ENCODE measurements at places on chromosomes 12 and 14.

- no peaks in the 10 kb centered on the region for H3K27me3 ChIP-seq
- H3K4me1 ChIP-seq, result no peaks in the 10 kb centered on the region
Measured at GRCh38 chr12:113407931-113408600, 4.4 kb upstream of the SDS start.

DNA sequence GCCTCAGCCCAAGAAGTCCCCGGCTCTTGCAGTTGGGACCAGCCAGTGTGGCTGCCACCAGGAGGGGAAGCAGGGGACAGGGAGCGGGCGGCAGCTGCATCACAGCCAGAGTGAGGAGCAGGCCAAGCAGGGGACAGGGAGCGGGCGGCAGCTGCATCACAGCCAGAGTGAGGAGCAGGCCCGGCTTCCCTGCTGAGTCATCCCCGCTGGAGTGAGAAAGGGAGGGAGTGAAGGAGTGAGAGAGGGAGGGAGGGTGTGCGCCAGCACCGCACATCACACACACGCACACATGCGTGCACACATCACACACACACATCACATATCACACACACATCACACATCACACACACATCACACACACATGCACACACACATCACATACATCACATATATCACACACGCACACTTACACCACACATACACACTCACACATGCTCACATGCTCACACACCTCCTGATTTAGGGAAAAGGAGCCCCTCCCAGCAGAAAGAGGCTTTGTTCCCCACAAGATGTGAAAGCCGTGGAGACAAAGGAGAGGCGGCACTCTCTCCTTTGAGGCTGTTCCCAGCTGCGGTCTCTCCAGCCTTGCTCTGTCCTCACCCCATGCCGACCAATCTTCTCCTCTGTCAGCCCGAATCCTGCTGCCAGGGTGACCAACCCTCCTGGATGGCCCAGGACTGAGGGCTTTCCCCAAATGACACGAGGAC lies 16.7 kb upstream of the ZDHHC22 start:
- H3K36me3 ChIP-seq, result no peaks in the 10 kb centered on the region
- no peak overlapping the region for H3K27ac ChIP-seq
- peaks cover 73% of the 10 kb centered on the region for H3K27me3 ChIP-seq

DNA sequence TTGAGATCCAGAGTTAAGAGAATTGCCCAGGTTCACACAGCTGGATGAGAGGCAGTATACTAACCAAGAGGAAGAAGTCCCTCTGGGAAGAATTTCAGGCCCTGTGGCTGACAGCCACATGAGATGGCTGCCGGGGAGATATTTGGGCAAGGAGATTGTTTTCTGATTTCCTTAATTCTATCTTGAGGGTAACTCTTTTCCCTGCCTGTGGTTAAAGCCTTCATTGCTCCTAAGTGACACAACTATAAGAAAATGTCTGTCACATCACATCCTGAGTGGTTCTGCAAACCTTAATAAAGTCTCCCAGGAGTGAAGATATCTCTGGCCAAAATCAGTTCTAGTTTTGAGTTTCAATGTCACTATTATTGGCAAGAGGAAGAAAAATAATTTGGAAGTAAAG lies 9.6 kb downstream of the ARHGDIB start:
- H3K4me3 ChIP-seq, result 0 out of 2 replicates have a peak overlapping the region, but pooled peaks have one; percentile 0
- no peaks in the 10 kb centered on the region for H3K27me3 ChIP-seq
- no peak for DNase-seq
- peak overlapping the region; percentile 83 for H3K27ac ChIP-seq

- no peak overlapping the region for H3K4me3 ChIP-seq
- H3K27ac ChIP-seq, result peak overlapping the region; percentile 42
- peaks cover 14% of the 10 kb centered on the region for H3K36me3 ChIP-seq
- H3K4me1 ChIP-seq, result no peaks in the 10 kb centered on the region
- no peaks in the 10 kb centered on the region for H3K27me3 ChIP-seq
- no peak for DNase-seq
Measured at GRCh38 chr14:65517635-65518542, 105.4 kb downstream of the FUT8 start.

- no peak overlapping the region for H3K4me3 ChIP-seq
Measured at GRCh38 chr12:74049348-74049747, 488.3 kb upstream of the ATXN7L3B start.

DNA sequence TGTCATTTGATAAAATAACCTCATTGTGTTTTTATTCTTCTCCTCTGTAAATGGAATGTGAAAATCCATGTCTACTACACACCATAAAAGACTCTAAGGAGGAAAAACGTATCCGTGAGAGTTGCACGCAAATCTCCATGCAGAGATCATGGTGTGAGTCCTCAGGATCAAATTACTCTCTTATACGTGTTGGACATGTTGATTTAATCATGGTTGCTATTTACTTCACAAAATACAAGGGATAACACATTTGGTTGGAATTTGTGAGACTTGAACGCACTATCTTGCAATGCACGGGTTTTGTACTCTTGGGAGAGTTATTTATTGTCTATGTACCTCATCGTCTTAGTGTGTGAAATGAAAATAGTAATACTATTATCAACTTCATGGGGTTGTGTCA lies 128.0 kb upstream of the RASSF8 start:
- H3K4me3 ChIP-seq, result no peak overlapping the region
- no peak overlapping the region for H3K27ac ChIP-seq

Data from PC-9 (cell line).